ENCODE measurements at places on chromosomes 4 and X.
A peak's percentile ranks its signal among the peaks of the same experiment; 100 is the strongest.

DNA sequence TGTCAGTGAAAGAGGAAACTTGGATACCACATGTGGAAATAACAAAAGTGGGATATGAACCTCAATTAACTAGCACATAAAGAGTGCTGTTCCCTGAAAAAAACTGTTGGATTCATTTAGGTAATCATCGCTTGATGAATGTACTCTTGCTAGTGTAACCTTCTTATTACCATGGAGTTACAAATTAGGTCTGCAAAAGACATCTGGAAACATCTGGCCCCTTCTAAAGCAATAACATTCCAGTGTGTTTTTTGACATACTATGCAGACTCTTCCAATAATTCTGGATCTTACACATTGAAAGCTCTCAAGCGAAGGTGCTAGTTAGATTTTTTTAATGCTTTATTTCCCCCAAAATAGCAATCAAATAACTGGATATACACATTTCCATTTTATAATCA, 134.6 kb downstream of the ATP10D start:
- no peak for DNase-seq
- H3K36me3 ChIP-seq: no peaks in the 10 kb centered on the region
- H3K4me1 ChIP-seq: no peaks in the 10 kb centered on the region
- H3K4me3 ChIP-seq: no peak overlapping the region

GRCh38 chr4:114864060-114864459, 249.4 kb downstream of the NDST4 start:
- peaks cover 1% of the 10 kb centered on the region for H3K4me1 ChIP-seq
- no peak for DNase-seq
- H3K27ac ChIP-seq: no peak overlapping the region
- no peaks in the 10 kb centered on the region for H3K36me3 ChIP-seq
- no peak overlapping the region for H3K4me3 ChIP-seq

- no peak overlapping the region for H3K27ac ChIP-seq
- no peaks in the 10 kb centered on the region for H3K4me1 ChIP-seq
- no peaks in the 10 kb centered on the region for H3K36me3 ChIP-seq
- H3K4me3 ChIP-seq: no peak overlapping the region
Observed at GRCh38 chr4:149343614-149344013, 472.0 kb downstream of the IQCM start.

- H3K27ac ChIP-seq: no peak overlapping the region
- H3K27me3 ChIP-seq: no peaks in the 10 kb centered on the region
- no peaks in the 10 kb centered on the region for H3K36me3 ChIP-seq
- H3K4me1 ChIP-seq: no peaks in the 10 kb centered on the region
- no peak for DNase-seq
- no peak overlapping the region for H3K4me3 ChIP-seq
Observed at GRCh38 chr4:28004520-28004919, 1143.9 kb downstream of the STIM2 start.

DNA sequence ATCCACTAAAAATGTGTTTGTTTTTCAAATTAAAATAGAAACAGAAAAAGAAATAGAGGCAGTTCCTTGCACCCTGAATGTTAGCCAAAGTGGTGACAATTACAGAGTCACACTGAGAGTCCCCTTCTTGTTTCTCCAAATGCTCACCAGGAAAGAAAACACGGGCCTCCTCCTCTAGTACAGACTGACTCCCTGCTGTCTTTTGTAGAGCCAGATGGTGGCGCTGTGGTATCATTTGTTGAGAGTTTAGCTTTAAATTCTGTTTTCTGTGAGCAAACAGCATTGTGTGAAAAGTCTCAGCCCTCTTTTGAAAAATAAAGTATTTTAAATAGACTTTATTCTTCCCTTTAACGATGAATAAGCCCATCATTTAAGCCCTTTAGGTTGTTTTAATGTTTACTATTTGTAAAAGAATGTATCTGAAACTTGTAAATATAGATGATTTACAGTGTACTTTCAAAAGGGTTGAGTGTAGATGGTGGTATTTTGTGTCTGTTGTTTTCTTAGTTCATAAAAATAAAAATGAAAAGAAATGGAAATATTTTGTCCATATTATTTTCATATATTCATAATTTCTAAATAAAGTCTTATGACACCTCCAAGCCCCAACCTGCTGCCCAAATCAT, 36.9 kb upstream of the ATOH1 start:
- peak; percentile 42 for DNase-seq
- H3K36me3 ChIP-seq: no peaks in the 10 kb centered on the region
- no peak overlapping the region for H3K27ac ChIP-seq

DNA sequence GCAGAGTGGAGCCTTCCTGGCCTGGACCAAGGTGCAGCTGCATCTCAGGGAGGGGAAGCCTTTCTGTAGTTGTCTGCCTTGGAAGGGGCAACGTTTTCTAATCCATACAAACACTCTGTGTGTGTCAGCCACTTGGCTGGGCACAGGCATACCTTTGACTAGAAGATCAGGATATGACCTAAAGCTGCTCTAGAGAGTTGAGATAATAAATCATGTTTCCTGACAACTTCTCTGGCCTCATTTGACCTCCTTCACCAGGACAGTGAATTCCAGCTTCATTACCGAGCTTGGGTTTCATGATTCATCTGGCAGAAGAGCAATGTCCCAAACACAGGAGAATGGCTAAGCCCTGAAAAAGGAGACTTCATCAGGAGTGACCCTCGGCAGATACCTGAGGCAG, 89.6 kb upstream of the KIT start:
- peaks cover 7% of the 10 kb centered on the region for H3K27me3 ChIP-seq
- no peak for DNase-seq
- H3K4me3 ChIP-seq: no peak overlapping the region
- no peaks in the 10 kb centered on the region for H3K36me3 ChIP-seq
- H3K27ac ChIP-seq: no peak overlapping the region
- H3K4me1 ChIP-seq: peaks cover 2% of the 10 kb centered on the region

GRCh38 chrX:70437921-70438665, 6.5 kb upstream of the DLG3 start:
- H3K4me1 ChIP-seq: peaks cover 15% of the 10 kb centered on the region
- no peak overlapping the region for H3K27ac ChIP-seq
- DNase-seq: no peak
- peaks cover 1% of the 10 kb centered on the region for H3K36me3 ChIP-seq
- H3K27me3 ChIP-seq: peaks cover 31% of the 10 kb centered on the region

- H3K4me3 ChIP-seq: no peak overlapping the region
- H3K27ac ChIP-seq: no peak overlapping the region
- H3K27me3 ChIP-seq: peaks cover 34% of the 10 kb centered on the region
- H3K36me3 ChIP-seq: no peaks in the 10 kb centered on the region
- no peak for DNase-seq
- peaks cover 5% of the 10 kb centered on the region for H3K4me1 ChIP-seq
Observed at GRCh38 chr4:6776920-6777635, 5.4 kb upstream of the KIAA0232 start.

GRCh38 chr4:41613386-41613785, 75.4 kb downstream of the LIMCH1 start:
- H3K4me3 ChIP-seq: peak overlapping the region; percentile 63
- no peaks in the 10 kb centered on the region for H3K36me3 ChIP-seq
- H3K27me3 ChIP-seq: peaks cover 25% of the 10 kb centered on the region
- no peak for DNase-seq
- H3K27ac ChIP-seq: peak overlapping the region; percentile 75

- H3K4me3 ChIP-seq: no peak overlapping the region
- H3K27me3 ChIP-seq: no peaks in the 10 kb centered on the region
Observed at GRCh38 chr4:4521136-4521535, 20.7 kb downstream of the STX18 start.

- H3K27ac ChIP-seq: no peak overlapping the region
- H3K4me3 ChIP-seq: no peak overlapping the region
- H3K4me1 ChIP-seq: peaks cover 2% of the 10 kb centered on the region
- no peaks in the 10 kb centered on the region for H3K27me3 ChIP-seq
- peaks cover 2% of the 10 kb centered on the region for H3K36me3 ChIP-seq
Observed at GRCh38 chr4:97653701-97654100, 489.6 kb downstream of the STPG2 start.

GRCh38 chr4:7947927-7948326, 8.3 kb upstream of the AFAP1 start:
- H3K27ac ChIP-seq: no peak overlapping the region
- no peak for DNase-seq
- peaks cover 15% of the 10 kb centered on the region for H3K4me1 ChIP-seq
- no peak overlapping the region for H3K4me3 ChIP-seq

GRCh38 chr4:37803348-37803973, 23.0 kb upstream of the PGM2 start:
- H3K36me3 ChIP-seq: no peaks in the 10 kb centered on the region
- peaks cover 7% of the 10 kb centered on the region for H3K4me1 ChIP-seq
- no peak overlapping the region for H3K4me3 ChIP-seq

DNA sequence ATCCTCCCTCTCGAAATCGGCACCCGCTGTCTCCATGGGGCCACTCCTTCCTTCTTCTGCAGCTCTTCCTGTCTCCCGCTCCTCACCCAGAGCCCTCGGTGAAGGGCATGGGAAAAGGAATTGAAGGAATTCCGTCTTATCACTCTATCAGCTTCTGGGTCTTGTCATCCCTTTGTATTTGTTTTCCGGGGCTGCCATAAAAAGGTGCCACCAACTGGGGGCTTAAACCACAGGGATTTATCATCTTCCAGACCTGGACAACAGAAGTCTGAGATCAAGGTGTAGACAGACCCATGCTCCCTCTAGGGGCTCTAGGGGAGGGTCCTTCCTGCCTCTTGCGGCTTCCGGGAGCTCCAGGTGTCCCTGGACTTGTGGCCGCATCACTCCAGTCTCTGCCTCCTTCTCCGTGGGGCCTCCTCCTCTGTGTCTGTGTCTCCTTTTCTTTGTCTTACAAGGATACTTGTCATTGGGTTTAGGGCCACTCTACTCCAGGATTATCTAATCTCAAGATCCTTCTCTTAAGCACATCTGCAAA, 24.0 kb downstream of the CD99 start:
- no peak overlapping the region for H3K27ac ChIP-seq
- H3K4me3 ChIP-seq: no peak overlapping the region
- no peaks in the 10 kb centered on the region for H3K27me3 ChIP-seq
- no peak for DNase-seq

DNA sequence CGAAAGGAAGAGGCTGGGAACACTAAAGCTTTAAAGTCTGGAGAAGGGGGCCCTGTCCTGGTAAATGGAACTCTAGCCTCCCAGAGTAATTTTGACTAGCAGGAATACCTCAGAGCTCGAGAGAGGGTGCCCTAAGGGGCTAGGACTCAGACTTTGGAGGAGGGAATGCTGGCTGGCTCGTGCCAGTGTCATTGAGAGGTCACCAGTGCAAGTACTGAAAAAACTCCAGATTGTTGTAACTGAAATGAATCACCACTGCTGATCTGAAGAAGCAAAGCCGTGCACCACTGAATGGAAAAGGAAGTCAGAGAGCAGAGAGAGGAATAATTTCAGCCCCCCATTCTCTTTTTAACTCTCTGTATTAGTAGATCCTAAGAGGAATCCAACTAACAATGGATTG, 690.2 kb downstream of the FAT4 start:
- no peaks in the 10 kb centered on the region for H3K27me3 ChIP-seq
- no peak overlapping the region for H3K27ac ChIP-seq
- no peak overlapping the region for H3K4me3 ChIP-seq
- H3K4me1 ChIP-seq: no peaks in the 10 kb centered on the region
- H3K36me3 ChIP-seq: no peaks in the 10 kb centered on the region

GRCh38 chr4:182886205-182886604, 31.0 kb downstream of the DCTD start:
- H3K4me1 ChIP-seq: peaks cover 2% of the 10 kb centered on the region
- H3K36me3 ChIP-seq: peaks cover 72% of the 10 kb centered on the region
- DNase-seq: no peak
- H3K27me3 ChIP-seq: no peaks in the 10 kb centered on the region
- H3K4me3 ChIP-seq: no peak overlapping the region
- no peak overlapping the region for H3K27ac ChIP-seq

- no peak overlapping the region for H3K4me3 ChIP-seq
- H3K4me1 ChIP-seq: peaks cover 3% of the 10 kb centered on the region
- no peak for DNase-seq
- no peak overlapping the region for H3K27ac ChIP-seq
- no peaks in the 10 kb centered on the region for H3K27me3 ChIP-seq
- no peaks in the 10 kb centered on the region for H3K36me3 ChIP-seq
Observed at GRCh38 chr4:138727731-138728130, 287.9 kb upstream of the NOCT start.

DNA sequence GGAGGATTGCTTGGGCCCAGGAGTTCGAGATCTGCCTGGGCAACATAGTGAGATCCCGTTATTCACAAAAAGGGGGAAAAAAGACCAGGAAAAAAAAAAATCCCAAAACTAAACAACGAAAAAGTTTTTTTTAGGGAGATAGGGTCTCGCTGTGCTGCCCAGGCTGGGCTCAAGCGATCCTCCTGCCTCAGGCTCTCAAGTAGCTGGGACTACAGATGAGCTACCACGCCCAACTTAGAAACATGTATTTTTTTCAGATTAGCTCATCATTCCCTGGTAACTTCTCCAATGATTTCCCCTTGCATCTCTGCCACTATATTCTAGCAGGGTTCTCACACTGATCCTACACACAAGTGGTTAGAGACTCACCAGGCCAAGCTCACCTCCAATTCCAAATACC, 24.4 kb upstream of the IRAK1 start:
- no peaks in the 10 kb centered on the region for H3K27me3 ChIP-seq
- no peak for DNase-seq
- H3K4me1 ChIP-seq: peaks cover 15% of the 10 kb centered on the region
- H3K36me3 ChIP-seq: peaks cover 12% of the 10 kb centered on the region
- H3K4me3 ChIP-seq: no peak overlapping the region

DNA sequence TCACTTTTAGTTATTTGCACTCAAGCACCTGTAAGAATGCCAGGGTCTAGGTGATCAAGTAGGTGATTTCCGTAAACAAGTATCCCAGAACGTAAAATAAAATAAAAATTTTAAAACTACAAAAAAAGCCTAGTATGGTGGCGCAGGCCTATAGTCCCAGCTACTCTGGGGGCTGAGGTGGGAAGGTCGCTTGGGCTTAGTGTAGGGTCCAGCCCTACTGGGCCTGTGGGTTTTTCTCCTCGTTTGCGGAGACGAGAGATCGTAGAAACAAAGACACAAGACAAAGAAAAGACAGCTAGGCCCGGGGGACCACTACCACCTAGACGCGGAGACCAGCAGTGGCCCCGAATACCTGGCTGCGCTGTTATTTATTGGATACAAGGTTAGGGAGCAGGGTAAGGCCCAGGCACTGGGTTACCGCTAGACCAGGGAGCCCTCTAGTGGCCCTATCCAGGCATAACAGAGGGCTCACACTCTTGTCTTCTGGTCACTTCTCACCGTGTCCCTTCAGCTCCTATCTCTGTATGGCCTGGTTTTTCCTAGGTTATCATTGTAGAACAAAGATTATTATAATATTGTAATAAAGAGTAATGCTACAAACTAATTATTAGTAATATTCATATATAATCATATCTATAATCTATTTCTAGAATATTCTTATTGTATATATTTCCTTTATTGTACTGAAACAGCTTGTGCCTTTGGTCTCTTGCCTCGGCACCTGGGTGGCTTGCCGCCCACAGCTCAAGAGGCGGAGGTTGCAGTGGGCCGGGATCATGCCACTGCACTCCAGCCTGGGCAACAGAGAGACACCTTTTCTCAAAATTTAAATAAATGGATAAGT, 38.4 kb downstream of the SAGE1 start:
- H3K4me1 ChIP-seq: no peaks in the 10 kb centered on the region
- no peaks in the 10 kb centered on the region for H3K27me3 ChIP-seq
- peak; percentile 28 for DNase-seq
- no peak overlapping the region for H3K4me3 ChIP-seq

- H3K36me3 ChIP-seq: peaks cover 1% of the 10 kb centered on the region
- H3K27me3 ChIP-seq: peaks cover 3% of the 10 kb centered on the region
- no peak for DNase-seq
- no peak overlapping the region for H3K27ac ChIP-seq
Observed at GRCh38 chr4:98601708-98602107, 56.7 kb downstream of the TSPAN5 start.

- no peaks in the 10 kb centered on the region for H3K27me3 ChIP-seq
- H3K4me1 ChIP-seq: peaks cover 1% of the 10 kb centered on the region
- no peak overlapping the region for H3K4me3 ChIP-seq
- DNase-seq: no peak
Observed at GRCh38 chr4:10688022-10688421, 3.5 kb upstream of the CLNK start.
